HCT116 (cell line): ENCODE measurements at places on chromosomes 7 and 10.

DNA sequence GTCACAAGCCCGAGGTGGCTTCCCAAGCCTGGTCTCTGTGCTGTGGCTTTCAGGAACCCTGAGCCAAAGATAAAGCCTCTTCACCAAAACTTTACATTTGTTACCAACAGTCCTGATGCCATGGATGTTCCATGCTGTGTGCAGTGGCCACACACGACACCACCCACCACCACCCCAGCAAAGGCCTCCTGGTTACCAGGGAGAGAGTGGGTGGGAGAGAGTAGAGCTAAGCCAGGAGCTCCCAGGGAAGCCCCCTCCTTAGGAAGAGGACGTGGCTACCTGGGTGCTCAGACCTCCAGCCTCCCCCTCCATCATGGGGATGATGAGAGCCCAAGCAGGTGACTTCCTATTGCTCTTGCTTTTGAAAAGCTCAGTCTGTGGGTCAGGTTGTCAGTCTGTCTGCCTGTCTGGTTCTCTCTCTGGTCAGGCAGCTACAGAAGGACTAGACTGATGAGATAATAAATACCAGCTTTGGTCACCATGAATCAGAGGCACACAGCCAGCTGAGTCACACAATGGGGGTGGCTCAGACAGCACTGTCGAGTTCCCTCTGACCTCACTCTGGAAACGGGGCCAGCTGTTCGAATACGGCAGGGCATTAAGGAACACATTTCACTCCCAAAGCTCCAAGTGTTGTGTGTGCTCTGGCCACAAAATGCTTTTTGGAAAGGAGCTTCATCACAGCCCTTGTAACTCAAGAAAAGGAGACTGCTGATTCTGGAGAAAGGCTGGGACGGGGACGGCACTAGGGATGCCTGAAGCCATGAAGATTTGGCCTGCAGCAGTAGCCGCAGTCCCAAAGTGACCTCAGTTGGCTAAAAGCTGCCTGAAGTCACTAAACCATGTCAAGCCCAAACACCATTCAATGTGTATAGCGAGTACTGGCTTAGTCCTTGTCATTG is 166.0 kb downstream of the FANK1 start:
- no peak overlapping the region for H3K4me3 ChIP-seq
- H3K4me1 ChIP-seq = peaks cover 31% of the 10 kb centered on the region
- DNase-seq = peak; percentile 82
- H3K27ac ChIP-seq = no peak overlapping the region

DNA sequence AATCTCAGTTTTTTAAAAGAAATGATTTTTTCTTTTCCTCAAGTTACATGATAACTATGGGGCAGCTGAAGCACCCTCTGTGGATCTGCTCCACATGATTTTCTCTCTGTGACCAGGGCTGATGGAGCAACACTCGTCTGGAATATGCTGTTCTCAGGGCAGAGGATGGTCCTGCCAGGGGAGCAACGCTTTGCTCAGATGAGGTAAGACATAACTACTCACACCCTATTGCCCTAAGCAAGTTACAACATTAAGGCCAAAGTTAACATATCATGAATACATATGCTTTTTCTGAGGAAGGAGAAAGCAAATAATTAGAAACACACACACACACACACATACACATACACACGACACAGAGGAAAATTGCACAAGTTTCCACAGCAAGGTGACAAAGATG is 71.4 kb downstream of the CALCR start:
- no peak overlapping the region for H3K4me3 ChIP-seq
- H3K27me3 ChIP-seq = no peaks in the 10 kb centered on the region
- H3K4me1 ChIP-seq = no peaks in the 10 kb centered on the region
- no peaks in the 10 kb centered on the region for H3K36me3 ChIP-seq
- DNase-seq = no peak

GRCh38 chr10:92690211-92690914 is 608 bp downstream of the HHEX start:
- DNase-seq = peak; percentile 21
- peak overlapping the region; percentile 74 for H3K4me3 ChIP-seq
- no peaks in the 10 kb centered on the region for H3K36me3 ChIP-seq
- H3K4me1 ChIP-seq = no peaks in the 10 kb centered on the region; the same call in 1 of the 2 replicates
- no peaks in the 10 kb centered on the region for H3K27me3 ChIP-seq
- H3K27ac ChIP-seq = peak overlapping the region; percentile 78

GRCh38 chr7:148962823-148963582 is 65.3 kb downstream of the PDIA4 start:
- no peaks in the 10 kb centered on the region for H3K27me3 ChIP-seq
- H3K36me3 ChIP-seq = no peaks in the 10 kb centered on the region
- peak; percentile 60 for DNase-seq
- peak overlapping the region; percentile 40 for H3K4me3 ChIP-seq

GRCh38 chr7:134024739-134025138 is 102.4 kb upstream of the LRGUK start:
- no peak overlapping the region for H3K27ac ChIP-seq
- no peaks in the 10 kb centered on the region for H3K27me3 ChIP-seq
- DNase-seq = no peak
- no peak overlapping the region for H3K4me3 ChIP-seq
- no peaks in the 10 kb centered on the region for H3K36me3 ChIP-seq
- H3K4me1 ChIP-seq = no peaks in the 10 kb centered on the region

DNA sequence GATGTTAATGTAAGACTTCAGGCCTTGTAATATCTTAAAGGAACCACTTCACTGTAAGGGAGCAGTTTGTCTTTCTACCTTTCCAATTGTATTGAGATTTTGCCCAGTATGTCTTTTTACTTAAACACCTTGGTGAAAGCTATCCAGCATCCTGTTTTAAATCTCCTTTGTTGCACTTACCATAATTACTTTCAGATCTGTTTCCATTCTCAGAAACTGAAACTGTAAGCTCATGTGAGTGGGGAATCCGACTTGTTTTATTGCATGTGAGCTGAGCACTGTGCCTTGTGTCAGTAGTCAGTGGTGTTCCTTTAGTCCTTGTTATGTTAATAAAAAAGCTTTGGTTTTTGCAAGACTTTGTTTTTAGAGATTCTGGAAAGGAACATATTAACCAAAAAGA is 42.2 kb downstream of the BMPR1A start:
- H3K27me3 ChIP-seq = no peaks in the 10 kb centered on the region
- no peak overlapping the region for H3K4me3 ChIP-seq
- DNase-seq = no peak
- H3K4me1 ChIP-seq = peaks cover 14% of the 10 kb centered on the region
- no peak overlapping the region for H3K27ac ChIP-seq

- no peak overlapping the region for H3K27ac ChIP-seq
- no peak overlapping the region for H3K4me3 ChIP-seq
- H3K27me3 ChIP-seq = no peaks in the 10 kb centered on the region
- no peak for DNase-seq
- H3K4me1 ChIP-seq = peaks cover 19% of the 10 kb centered on the region; the same call in 1 of the 2 replicates
Measured at GRCh38 chr10:84531396-84531795, 203.0 kb downstream of the CCSER2 start.

DNA sequence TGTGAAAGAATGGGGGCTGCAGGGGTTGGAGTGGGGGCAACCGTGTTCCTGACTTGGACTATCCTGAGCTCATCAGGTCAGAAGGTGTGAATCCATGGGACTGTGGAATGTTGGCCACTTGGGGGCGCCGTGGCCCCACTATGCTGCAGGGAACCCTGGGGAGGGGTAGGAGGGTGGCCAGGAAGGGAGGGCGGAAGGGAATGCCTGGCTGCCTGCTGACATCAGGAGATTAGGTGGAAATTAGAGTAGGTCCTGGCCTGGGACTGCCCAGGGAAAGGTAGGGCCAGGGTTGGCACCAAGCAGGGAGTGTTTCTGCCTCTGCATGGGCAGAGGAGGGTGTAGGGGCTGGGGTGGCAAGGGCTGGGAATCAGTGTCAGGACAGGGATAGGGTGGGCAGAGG is 65.8 kb upstream of the PRSS58 start:
- H3K4me3 ChIP-seq = no peak overlapping the region
- no peaks in the 10 kb centered on the region for H3K36me3 ChIP-seq
- H3K27ac ChIP-seq = no peak overlapping the region
- H3K4me1 ChIP-seq = no peaks in the 10 kb centered on the region

- peaks cover 10% of the 10 kb centered on the region for H3K4me1 ChIP-seq
- no peak for DNase-seq
- no peaks in the 10 kb centered on the region for H3K27me3 ChIP-seq
- H3K36me3 ChIP-seq = no peaks in the 10 kb centered on the region
Measured at GRCh38 chr7:32941181-32941580, 16.1 kb upstream of the FKBP9 start.

DNA sequence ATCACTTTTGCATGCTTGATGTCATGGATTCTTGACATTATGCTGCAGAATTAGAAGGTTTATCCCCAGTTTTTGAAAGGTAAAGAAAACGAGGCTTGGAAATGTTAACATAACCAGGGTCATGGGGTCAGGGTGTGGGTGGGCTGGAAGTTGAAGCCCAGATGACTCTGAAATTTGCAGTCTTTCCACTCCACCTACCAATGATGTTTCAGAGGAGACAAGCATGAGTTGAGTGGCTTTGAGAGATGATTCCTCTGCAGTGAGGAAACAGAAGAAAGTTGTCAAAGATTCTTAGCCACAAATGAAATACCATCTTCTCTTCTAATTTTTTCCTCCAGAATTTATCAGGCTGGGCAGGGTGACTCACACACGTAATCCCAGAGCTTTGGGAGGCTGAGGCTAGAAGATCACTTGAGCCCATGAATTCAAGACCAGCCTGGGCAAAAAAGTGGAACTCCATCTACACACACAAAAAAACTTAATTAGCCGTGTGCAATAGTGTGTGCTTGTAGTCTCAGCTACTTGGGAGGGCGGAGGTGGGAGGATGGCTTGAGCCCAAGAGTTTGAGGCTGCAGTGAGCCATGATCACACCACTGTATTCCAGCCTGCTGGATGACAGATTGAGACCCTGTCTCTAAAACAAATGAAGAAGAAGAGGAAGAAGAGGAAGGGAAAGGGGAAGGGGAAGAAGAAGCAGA is 239.1 kb upstream of the AUTS2 start:
- H3K4me3 ChIP-seq = no peak overlapping the region
- no peaks in the 10 kb centered on the region for H3K36me3 ChIP-seq
- H3K27me3 ChIP-seq = no peaks in the 10 kb centered on the region
- no peak overlapping the region for H3K27ac ChIP-seq
- H3K4me1 ChIP-seq = no peaks in the 10 kb centered on the region

- H3K27me3 ChIP-seq = peaks cover 24% of the 10 kb centered on the region
- H3K27ac ChIP-seq = no peak overlapping the region
- no peaks in the 10 kb centered on the region for H3K4me1 ChIP-seq
- no peak overlapping the region for H3K4me3 ChIP-seq
- no peak for DNase-seq
- H3K36me3 ChIP-seq = no peaks in the 10 kb centered on the region
Measured at GRCh38 chr7:45494885-45495284, 79.3 kb upstream of the ADCY1 start.

- no peak overlapping the region for H3K4me3 ChIP-seq
- no peak overlapping the region for H3K27ac ChIP-seq
- no peaks in the 10 kb centered on the region for H3K4me1 ChIP-seq
- H3K27me3 ChIP-seq = no peaks in the 10 kb centered on the region
- H3K36me3 ChIP-seq = no peaks in the 10 kb centered on the region
Measured at GRCh38 chr7:147857152-147858140, 733.1 kb upstream of the C7orf33 start.

GRCh38 chr7:43869867-43870240 is 537 bp upstream of the MRPS24 start:
- peak overlapping the region; percentile 90 for H3K4me3 ChIP-seq
- DNase-seq = no peak
- H3K36me3 ChIP-seq = peaks cover 12% of the 10 kb centered on the region
- H3K4me1 ChIP-seq = peaks cover 36% of the 10 kb centered on the region
- H3K27me3 ChIP-seq = no peaks in the 10 kb centered on the region

- no peak overlapping the region for H3K4me3 ChIP-seq
- no peaks in the 10 kb centered on the region for H3K36me3 ChIP-seq
- H3K4me1 ChIP-seq = peaks cover 5% of the 10 kb centered on the region; the same call in 1 of the 2 replicates
- H3K27me3 ChIP-seq = no peaks in the 10 kb centered on the region
- H3K27ac ChIP-seq = no peak overlapping the region
Measured at GRCh38 chr7:122300211-122300932, 4.2 kb downstream of the FEZF1 start.

GRCh38 chr7:104956753-104957450 is 57.1 kb upstream of the KMT2E start:
- H3K4me3 ChIP-seq = no peak overlapping the region
- no peaks in the 10 kb centered on the region for H3K27me3 ChIP-seq
- no peaks in the 10 kb centered on the region for H3K4me1 ChIP-seq

DNA sequence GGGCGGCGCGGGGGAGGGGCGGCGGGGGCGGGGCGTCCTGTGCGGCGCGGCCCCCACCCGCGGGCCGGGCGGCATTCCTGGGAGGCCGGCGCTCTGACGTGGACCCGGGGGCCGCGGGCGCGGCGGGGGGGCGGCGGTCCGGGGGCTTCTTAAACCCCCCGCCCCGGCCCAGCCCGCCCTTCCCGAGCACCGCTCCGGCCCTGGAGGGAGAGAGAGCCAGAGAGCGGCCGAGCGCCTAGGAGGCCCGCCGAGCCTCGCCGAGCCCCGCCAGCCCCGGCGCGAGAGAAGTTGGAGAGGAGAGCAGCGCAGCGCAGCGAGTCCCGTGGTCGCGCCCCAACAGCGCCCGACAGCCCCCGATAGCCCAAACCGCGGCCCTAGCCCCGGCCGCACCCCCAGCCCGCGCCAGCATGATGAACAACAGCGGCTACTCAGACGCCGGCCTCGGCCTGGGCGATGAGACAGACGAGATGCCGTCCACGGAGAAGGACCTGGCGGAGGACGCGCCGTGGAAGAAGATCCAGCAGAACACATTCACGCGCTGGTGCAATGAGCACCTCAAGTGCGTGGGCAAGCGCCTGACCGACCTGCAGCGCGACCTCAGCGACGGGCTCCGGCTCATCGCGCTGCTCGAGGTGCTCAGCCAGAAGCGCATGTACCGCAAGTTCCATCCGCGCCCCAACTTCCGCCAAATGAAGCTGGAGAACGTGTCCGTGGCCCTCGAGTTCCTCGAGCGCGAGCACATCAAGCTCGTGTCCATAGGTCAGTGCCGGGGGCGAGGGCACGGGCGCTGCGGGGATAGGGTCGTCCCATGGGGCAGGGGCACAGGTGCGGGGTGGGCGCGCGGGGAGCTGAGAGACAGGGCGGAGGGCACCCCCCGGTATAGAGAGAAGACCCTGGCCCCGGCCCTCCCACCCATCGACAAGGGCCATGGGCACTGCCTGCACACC is at the start of gene FLNC:
FLNC (plus strand) TSS at position 176 of the 947 bp plus-strand sequence; CDS start at position 408, 232 bp downstream.
- H3K27ac ChIP-seq = peak within 1 kb of the TSS; percentile 69
- H3K4me3 ChIP-seq = peak within 1 kb of the TSS; percentile 55
- peaks cover 35% of the 10 kb centered on the region for H3K4me1 ChIP-seq
- H3K27me3 ChIP-seq = no peaks in the 10 kb centered on the region

- no peaks in the 10 kb centered on the region for H3K4me1 ChIP-seq
- H3K4me3 ChIP-seq = no peak overlapping the region
- peaks cover 46% of the 10 kb centered on the region for H3K27me3 ChIP-seq
- H3K27ac ChIP-seq = no peak overlapping the region
Measured at GRCh38 chr10:120646159-120646732, 189.2 kb downstream of the PLPP4 start.

DNA sequence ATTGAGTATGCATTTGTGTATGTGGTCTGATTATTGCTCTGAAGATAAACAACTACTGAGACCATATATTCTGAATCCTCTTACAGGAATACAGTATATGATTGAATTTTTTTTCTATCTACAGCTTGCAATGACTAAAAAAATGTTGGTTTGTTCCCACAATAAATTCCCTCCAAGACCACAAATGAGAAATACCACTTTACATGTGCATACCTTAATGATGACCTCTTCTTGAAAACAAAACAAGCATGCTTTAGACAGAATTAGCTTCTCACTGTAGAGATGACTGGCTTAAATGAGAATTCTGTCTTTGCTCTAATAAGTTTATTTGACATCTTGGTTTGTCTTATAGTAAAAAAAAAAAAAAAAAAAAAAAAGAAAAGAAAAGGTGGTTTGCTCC is 241.5 kb downstream of the PCDH15 start:
- H3K27ac ChIP-seq = no peak overlapping the region
- no peak overlapping the region for H3K4me3 ChIP-seq
- no peak for DNase-seq
- no peaks in the 10 kb centered on the region for H3K36me3 ChIP-seq

GRCh38 chr10:128128582-128128981 is 2.4 kb upstream of the MKI67 start:
- no peaks in the 10 kb centered on the region for H3K27me3 ChIP-seq
- no peak overlapping the region for H3K27ac ChIP-seq
- peaks cover 9% of the 10 kb centered on the region; the same call in 1 of the 2 replicates for H3K36me3 ChIP-seq
- DNase-seq = no peak
